Activated naive CD4-positive, alpha-beta T cell treated with anti-CD3 and anti-CD28 coated beads, Interleukin-2, amount 50 U/mL, for 16 hours (primary cell): ENCODE measurements at places on chromosomes 12 and 14.

- DNase-seq, result no peak
Measured at GRCh38 chr12:4216187-4216927, 57.2 kb upstream of the CCND2 start.

DNA sequence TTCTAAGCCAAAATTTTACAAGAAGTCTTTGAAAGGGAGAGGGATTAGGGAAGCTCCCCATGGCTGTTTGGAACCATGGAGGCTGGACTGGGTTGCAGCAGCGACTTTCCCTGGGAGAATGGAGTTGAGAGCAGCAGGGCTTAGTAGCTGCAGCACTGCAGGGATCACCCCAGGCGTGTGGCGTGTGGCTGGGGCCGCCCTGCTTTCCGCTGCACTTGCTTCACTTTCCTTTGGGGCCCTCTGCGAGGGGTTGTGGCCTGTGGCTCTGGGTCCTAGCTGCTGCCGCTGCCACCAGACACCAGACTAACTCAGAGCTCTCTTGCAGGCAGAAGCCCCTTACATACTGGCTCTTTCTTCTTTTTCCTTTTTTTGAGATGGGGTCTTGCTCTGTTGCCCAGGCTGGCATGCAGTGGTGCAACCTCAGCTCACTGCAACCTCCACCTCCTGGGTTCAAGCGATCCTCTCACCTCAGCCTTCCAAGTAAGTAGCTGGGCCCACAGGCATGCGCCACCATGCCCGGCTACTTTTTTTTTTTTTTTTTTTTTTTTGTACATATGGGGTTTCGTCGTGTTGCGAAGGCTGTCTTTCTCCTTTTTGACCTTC is 25.4 kb downstream of the CCDC62 start:
- no peak for DNase-seq

DNA sequence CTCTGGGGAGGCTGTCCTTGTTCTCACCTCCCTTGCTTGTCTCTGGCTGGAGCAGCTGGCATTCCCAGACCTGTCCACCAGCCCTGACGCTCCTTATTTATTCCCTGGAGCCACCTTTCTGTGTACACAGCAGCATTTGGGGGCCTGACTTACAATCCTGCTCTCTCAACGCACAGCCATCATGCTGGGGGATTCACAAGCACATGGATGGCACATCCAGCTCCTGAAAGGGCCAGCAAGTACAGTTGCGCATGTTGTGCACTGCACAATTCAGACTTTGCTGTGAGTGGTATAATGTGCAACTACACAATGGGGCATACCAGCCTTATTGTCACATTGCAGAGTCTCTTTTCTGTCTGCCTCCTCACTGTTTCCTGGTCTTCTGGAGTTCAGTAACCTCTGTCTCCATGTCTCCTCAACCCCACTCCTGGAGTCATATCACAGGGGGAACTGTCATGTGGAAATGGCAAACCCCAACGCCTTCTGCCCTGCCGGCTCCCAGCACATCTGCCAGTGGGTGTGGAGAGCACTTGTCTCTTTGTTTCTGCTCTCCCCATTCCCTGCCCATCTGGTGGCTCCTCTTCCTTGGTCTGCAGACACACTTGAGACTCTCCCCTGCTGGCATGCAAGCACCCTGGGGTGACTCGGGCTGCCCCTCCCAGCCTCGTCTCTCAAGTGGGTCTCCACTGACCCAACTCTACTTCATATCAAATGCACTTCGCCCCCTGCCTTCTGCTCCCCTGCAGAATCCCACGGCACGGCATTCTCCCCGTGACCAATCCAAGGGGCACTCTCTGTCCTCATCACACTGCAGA is 41.2 kb upstream of the MEG3 start:
- DNase-seq, result no peak

GRCh38 chr12:38601949-38602348 is 285.4 kb downstream of the ALG10B start:
- DNase-seq, result no peak

DNA sequence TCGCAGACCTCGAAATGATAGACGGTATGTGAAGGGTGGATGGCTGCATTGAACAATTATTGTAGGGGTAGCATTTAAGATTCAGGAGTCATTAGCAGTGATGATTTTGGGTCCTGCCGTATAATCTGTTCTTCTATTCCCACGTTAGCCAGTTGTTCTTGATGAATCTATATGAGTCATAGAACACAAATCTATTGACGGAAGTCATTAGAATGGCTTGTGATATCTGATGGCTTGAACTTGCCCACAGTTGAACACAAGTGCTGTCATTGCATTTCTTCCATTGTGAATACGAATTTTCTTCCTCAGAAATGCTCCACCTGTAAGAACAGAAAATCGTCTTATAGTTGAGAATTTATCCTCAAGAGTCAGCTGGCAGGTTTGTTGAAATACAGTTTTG is 1.9 kb downstream of the SRSF5 start:
- DNase-seq, result no peak

- DNase-seq, result no peak
Measured at GRCh38 chr12:11863988-11864387, 206.8 kb upstream of the BCL2L14 start.

DNA sequence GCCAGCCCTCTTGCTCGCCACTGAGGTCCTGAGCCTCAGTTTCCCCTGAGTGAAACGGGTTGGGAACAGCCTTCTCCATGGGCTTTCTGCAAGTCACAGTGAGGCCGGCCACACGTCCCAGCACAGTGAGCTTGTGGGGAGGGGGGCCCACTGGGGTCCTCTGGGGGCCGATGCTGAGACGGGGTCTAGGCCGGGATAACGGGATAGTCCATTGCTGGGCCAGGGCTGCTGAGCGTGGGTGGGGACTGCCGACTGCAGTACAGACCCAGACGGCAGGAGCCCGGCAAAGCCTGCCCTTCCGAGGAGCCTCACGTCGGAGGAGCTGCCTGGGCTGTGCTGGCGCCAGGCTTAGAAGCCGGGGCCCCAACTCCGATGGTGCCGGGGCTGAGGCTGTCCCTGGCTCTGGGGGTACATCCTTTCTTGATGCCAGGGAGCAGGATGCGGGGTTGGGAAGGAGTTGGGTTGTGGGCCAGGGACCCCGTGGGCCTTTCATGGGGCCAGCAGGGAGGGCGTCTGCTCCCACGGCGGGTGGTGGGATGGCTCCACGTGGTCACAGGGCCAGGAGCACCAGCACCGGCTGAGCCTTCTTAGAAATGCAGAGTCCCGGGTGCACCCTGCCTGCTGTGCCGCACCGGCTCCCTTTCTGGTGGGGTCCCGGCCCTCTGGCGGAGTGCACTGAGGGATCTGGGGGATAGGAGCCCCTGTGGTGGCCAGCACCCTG is 24.2 kb downstream of the NOC4L start:
- peak; percentile 8 for DNase-seq

DNA sequence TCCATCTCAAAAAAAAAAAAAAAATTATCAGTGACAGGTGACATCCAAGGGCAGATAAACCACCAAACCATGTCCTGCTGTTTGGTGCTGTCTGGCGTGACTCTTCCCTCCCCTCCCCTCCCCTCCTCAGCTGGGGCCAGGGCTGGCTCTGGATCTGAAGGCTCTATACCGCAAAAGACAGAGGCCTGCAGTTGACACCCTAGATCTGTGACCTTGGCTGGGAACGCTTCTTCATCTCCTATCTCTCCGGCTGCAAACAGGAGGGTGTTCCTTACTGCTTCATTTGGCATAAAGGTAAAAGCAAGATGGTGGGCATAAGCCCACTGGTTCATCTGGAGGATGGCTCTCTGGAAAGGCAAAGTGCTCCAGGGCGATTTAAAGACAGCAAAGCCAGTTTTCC is 126.8 kb upstream of the PRMT8 start:
- DNase-seq, result no peak

DNA sequence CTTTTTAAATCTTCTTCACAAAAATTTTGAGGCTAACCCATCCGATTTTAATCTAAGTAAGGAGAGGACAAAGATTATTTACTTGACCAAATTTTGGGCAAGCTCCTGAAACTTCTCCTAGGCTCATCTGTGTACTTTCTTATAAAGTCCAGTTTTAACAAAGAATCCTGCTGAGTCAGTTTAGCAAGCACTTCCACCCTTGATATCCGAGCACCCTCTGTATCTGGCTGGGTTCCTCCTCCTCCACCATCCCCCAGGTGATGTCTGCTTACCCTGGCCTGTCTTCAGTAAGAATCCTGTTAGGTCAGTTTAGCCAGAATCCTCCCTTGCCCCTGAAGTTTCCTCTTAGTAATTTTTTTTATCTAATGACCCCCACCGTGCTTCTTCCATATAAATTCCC is 140.5 kb downstream of the PHLDA1 start:
- DNase-seq, result no peak

DNA sequence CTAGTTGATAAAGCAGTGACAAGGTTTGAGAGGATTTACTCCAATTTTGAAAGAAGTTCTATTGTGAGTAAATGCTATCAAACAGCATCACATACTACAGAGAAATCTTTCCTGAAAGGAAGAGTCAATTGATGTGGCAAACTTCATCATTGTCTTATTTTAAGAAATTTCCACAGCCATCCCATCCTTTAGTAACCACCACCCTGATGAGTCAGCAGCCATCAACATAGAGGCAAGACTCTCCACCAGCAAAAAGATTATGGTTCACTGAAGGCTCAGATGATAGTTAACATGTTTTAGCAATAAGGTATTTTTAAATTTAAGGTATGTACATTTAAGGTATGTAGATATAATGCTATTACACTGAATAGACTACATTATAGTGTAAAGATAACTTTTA is 122.1 kb upstream of the ARHGAP5 start:
- DNase-seq, result no peak

GRCh38 chr14:45133683-45134050 is 614 bp downstream of the FKBP3 start:
- no peak for DNase-seq

DNA sequence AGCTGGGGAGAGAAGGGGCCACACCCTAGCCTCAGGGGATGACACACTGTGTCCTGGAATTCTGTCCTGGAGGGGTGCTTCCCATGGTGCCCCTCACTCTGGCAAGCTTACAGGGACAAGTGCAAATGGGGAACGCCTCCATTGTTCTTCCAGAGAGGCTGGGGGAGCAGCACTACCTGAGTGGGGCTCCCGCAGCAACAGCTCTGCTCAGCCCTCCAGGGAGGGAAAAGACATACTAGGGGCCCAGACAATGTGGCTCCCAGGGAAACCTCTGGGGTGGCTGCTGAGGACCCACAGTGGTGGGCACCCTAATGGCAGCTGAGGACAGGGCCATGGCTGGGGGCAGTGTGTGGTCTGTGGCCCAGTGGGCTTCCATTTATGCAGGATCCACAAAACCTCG is 69.4 kb downstream of the PLEKHG3 start:
- no peak for DNase-seq

DNA sequence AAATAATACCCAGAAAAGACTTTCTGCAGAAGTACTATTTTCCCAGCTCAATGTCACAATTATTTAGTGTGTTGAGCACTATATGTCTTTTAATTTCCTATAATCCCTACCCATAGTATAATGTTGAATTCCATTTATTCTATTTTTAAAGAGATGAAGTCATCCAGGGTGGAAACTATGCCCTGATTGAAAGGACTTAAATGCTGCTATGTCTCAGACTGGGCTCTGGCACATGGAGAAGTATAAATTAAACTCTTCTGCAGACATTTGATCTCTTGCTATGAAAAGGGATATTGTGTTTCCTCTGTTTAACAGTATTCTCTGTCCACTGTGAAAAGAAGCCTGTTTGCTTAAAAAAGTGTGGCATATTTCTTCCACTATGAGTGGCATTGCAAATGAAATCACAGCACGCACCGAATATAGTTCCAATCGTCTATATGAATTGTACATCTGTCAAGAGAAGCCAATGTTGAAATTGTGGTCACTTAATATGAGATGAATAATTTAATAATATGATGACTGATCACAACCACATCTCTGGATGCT is 192.3 kb downstream of the BCAT1 start:
- no peak for DNase-seq

DNA sequence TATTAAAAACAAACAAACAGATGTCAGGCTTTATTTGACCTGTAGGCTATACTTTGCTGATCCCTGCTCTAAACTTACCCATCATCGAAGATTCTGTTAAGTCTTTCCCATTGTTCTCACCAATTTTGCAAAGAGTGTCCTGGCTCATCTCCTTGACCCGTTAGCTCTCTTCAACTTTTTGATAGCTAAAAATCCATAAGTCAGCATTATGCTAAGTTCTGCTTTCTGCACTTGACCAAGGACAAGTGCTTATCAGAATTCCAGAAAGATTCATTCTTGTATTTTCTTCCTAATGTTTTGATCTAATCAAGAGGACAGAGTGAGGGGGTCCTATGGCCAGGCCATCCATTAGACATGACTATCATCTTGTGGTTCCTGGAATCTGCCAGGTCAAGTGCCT is 503.5 kb downstream of the FUT8 start:
- DNase-seq, result no peak

- no peak for DNase-seq
Measured at GRCh38 chr14:105549481-105549880, 23.1 kb downstream of the TMEM121 start.

- DNase-seq, result no peak
Measured at GRCh38 chr14:85125291-85125670, 404.7 kb upstream of the FLRT2 start.

GRCh38 chr12:2791089-2791488 is 3.7 kb upstream of the FKBP4 start:
- DNase-seq, result no peak

GRCh38 chr12:106301241-106301610 is 1.3 kb upstream of the TCP11L2 start:
- no peak for DNase-seq

GRCh38 chr12:9707864-9708808 is 24.8 kb downstream of the CLECL1 start:
- DNase-seq, result peak; percentile 66

DNA sequence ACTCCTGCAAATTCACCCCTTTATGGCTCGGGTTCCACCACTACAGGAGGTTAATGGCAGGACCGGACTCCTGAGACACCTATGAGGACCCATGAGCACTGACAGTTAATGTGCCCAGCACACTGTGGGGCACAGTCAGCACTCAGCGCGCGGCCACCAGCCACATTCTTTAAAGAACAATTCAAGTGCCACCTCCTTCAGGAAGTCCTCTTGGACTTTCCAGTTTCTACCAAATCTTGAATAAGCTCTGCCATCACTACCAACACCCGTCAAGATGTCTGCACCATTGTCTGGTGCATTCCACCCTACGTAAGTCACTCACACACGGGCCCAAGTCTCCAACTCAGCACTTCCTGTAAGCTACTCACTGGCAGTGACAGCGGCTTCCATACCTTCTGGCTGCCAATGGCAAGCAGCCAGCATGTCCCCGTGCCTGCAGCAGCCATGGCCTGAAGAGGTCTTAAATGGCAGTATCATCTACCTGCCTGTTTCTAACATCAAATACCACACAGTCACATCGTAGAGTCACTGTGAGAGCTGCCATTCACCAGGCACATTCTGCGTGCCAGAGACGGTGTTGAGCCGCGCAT is 48.5 kb downstream of the CDC42BPB start:
- no peak for DNase-seq

- no peak for DNase-seq
Measured at GRCh38 chr14:86321151-86321550, 791.2 kb downstream of the FLRT2 start.
